ENCODE measurements at places on chromosomes 5 and 9.

GRCh38 chr5:56006094-56006493, 11.3 kb upstream of the IL6ST start:
- no peak for DNase-seq

GRCh38 chr5:10311595-10312425, 4.1 kb upstream of the CMBL start:
- no peak for DNase-seq

GRCh38 chr5:136629125-136629792, 263.9 kb upstream of the TRPC7 start:
- no peak for DNase-seq

- no peak for DNase-seq
Observed at GRCh38 chr9:136863623-136864273, 2.4 kb downstream of the EDF1 start.

- no peak for DNase-seq
Observed at GRCh38 chr9:116791326-116791725, 104.2 kb downstream of the TRIM32 start.

Data from activated T-cell treated with anti-CD3 and anti-CD28 coated beads for 48 hours (primary cell).